ACHN (cell line): ENCODE measurements at places on chromosomes 12 and 14.

GRCh38 chr14:26808407-26808806 lies 210.6 kb upstream of the NOVA1 start:
- no peak for DNase-seq

DNA sequence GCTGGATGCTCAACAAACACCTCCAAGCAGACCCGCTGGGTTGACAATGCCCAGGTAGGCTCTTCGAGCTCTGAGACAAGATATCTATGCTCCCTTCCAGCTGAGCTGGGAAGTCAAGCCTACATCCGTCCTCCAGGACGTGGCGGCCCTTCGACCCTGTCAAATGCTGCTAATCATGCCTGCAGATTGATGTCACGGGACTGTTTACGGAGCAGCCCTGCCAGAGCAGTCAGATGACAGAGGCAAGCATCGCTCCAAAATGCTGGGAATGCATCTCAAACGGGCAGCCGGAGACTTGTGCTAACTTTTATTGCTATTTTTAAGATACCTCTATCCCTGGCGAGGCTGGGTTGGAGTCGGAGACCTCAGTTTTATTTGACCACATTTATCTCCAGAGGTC lies 139.2 kb downstream of the NTF3 start:
- DNase-seq = no peak

DNA sequence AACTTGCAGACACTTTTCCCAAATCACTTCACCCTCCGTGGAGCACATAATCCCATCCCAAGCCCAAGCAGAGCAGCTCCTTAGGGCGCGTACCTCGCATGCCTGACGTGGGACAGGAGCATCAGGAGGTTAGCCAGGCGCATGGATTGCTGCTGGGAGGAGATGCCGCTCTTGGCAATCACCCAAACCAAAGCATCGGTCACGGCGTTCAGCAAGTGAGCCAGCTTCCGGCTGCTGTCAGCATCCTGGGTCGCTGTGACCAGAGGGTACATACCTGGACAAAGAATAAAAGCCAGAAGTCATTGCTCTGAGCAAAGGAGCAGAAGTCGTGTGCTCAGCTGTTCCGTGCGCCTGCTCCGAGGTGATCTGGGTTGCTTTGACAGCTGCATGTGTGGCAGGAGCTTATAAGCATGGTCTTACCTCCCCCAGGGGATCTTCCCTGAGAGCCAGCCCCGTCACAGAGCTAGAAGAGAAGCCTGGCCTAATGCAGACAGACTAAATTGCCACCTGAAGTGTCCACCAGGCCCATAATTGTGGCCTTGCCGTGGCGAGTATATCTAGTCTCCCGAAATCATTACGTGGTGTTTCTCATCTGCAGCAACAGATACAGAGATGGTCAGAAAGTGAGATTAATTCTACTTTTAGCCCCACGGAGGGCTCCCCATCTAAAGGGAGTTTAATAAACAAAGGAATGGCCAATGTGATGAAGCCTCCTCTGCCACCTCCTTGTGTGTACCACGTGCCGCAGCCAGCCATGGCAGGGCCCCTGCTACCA lies 59.1 kb downstream of the ESR2 start:
- peak; percentile 50 for DNase-seq

DNA sequence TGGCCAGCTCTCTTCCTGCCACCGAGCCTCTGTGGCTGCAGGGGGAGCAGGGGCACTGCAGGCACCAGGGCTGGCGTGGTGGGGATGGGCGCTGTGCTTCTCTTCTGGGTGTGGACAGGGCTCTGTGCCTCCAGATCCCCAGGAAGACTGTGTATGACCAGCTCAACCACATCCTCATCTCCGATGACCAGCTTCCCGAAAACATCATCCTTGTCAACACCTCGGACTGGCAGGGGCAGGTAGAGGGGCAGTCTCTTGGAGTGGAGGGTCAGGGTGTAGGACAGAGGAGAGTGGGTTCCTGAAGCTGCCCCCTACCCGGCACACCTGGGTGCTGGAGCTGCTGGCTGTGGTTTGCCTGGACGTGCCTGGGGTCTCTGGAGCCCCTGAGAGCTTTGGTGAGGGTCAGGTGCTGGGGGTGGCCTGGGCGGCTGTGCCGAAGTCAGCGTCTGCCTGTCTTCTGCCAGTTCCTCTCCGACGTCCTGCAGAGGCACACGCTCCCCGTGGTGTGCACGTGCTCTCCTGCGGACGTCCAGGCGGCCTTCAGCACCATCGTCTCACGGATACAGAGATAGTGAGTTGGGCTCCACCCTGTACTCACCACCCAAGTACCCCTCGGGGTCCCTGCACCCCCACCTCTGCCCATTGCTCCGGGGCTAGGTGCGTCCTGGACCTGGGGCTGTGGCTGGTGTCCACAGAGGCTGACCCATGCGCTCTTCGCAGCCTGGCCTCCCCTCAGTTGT lies 15.8 kb upstream of the TEX22 start:
- DNase-seq = no peak

DNA sequence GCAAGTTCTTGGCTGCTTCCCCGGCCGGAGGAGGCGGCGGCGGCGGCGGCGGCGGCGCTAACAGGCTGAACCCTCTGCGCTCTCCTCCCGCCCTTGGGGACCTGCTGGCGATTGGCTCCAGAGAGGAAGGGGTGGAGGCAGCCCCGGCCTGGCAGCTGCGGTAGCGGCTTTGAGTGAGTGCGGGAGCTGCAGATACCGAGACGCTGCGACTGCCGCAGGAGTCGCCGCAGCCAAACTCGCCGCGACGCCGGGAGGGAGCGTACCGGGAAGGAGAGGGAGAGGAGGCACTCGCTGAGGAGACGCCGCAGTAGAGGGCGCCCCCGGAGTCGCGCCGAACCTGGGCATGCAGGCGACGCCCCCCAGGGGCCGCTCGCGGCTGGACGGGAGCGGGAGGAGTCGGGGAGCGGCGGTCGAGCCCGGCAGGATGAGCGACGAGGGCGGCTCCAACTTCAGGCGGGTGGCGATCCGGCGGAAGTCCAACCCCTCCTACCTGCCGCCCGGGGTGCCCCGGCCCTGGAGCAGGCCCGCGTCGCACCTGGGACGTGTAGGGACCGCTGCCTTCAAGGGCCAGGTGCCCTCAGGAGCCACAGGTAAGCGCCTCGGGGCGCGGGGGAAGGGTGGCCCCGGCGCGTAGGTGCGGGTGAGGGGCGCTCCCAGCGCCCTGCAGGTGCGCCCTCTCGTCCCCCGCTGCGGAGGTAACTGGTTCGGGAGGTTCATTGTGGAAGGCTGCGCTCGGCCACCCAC lies at the start of gene FGD4:
Gene FGD4, plus strand, starts transcription at position 189 of the 744 bp plus-strand sequence.
- DNase-seq = peak; percentile 95

GRCh38 chr14:74917646-74918081 lies 5.4 kb downstream of the RPS6KL1 start:
- DNase-seq = no peak
